ENCODE measurements at places on chromosomes 16 and 17. TPM values are rescaled to one million over a fixed set of nuclear protein-coding genes. Genes with fewer than 3 reads are reported as not detected.

The FXR2 gene
- 45.9 TPM for total RNA-seq

The SNX20 gene
- 27.8 TPM for total RNA-seq

The PLEKHH3 gene
- 0.38 TPM for total RNA-seq

The SLC12A3 gene
- not detected for total RNA-seq

The PIRT gene
- not detected for total RNA-seq

The TPSG1 gene
- not detected for total RNA-seq

DNA sequence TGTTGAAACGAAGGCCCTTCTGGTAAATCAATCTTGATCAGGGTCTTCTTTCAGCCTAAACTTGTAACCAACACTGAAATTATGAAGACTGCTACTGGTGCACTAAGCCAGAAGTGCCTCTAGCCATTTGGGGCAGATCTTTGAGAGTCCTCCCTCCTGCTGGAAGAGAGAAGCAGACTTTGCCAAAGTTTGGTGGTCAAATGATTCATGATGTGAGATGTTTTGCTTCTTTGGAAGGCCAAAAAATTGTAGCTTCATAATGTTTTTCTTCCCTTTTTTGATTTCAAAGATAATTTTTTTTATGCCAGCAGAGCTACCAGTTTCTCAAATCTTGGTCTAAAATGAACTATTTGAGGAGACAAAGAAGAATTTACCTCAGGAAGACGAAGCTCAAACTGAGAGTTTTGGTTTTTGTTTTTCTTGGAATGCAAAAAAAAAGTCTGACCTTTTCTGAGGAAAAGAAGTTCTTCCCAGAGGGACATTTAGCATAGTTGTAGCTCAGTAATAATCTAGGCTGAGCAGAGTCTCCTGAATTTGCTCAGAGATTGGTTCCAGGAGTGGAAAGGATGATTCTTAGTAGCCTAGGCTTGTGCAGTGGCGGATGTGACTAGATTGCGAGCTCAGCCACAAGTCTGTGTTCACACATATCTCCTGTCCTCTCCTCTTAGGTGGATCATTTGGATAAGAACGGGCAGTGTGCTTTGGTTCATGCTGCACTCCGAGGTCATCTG is 50.9 kb downstream of the CYB561 start:
- DNase-seq = no peak

DNA sequence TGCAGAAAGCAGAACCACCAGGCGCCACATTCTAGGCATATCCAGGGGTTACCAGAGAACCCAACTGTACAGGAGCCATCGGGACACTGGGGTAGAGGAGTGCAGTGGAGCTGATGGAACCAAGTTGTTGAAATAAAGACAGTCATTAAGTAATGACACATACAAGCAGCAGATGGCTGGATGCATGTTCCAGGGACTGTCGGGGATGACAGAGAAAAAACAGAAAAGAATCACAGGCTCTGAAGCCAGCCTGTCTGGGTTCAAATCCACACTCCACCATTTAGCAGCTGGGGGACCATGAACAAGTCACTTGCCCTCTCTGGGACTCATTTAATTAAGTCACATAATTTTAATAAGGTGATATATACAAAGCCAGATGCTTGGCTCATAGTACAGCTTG is 117.1 kb downstream of the ZNF423 start:
- no peak for DNase-seq

DNA sequence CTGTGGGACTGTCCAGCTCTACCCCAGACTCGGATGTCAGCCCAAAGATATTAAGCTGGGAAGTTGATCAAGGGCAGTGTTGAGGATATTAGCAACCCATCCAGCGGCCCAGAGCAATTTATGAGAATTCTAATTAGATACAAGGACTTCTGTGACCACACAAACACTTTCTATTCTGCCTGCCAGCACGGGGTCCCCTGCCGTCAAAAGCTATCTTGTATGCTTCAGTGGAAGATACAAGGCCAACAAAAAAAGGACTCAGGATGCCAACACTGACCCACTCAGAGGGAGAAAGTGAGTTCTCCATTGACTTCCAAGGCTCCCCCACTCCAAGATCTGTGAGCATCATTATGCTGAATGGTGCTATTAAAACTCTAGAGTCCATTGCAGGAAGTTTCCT is 390.7 kb downstream of the GRIN2A start:
- DNase-seq = no peak

DNA sequence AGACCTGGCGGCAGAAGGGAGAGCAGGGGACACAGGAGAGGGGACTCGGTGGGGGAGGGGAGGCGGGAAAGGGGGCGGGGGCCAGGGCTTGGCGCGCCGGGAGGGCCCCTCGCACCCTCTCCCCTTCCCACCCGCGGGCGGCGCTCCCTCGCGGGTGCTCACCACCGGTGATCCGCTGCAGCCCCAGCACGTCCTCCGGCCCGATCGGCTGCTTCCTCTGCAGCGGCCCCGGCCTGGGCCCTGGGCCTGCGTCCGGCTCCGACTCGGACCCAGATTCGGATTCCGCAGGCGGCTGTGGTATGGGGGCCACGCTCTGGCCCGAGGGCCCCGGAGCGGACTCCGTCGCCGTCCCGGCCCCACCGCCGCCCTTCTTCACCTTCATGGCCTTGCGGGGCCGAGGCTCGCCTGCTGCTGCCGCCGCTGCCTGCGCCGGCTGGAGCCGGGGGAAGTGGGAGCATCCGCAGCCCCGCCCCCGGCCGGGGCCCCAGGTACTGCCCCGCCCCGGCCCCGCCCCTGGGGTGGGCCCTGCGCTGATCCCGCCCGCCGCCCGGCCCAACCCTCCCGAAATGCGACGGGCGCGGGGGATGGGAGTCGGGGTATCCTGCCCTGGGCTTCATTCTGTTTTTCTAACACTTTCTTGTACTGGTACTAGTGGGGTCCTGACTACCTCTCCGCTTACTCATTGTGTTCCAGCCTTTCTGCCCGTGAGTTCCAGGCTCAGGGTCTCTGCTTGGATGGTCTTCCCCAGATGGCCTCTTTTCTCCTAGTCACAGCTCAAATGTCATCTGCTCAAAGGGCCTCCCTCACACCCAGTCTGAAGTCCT is at the start of gene UNC119:
Gene UNC119, minus strand, starts transcription at position 449 of the 824 bp plus-strand sequence. Its CDS starts 67 bp downstream, at position 382.
- peak; percentile 78 for DNase-seq

- no peak for DNase-seq
Measured at GRCh38 chr17:71726341-71726740, 394.5 kb upstream of the SOX9 start.

All from CD8-positive, alpha-beta memory T cell (primary cell).